ENCODE measurements at places on chromosomes 7 and 10.

DNA sequence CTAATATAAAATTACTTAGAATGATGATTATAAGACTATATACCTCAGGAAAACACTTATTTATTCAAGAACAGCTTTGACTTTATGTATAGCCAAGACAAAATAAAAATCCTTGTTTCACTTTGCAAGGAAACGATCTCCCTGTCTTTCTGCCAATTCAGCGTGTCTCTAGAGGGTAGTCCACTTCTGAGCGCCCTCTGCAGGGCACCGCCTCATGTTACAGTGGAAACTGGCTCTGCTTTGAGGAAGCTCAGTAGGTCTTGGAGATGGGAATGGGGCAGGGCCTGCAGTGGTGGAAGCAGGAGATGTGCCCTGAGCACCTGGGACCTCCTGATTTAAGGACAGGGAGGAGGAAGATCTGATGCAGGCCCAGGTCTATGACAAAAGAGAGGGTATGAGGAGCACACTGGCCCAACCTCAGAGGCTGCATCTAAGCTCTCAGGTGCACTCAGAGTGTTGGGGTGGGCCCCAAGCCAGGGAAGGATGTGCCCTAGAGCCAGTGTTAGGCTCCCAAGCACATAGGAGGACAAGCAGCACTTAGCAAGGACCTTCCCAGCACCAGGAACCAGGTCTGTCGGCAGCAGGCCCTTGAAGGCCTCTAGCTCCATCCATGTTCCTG, 481.0 kb downstream of the TNS3 start:
- DNase-seq, result peak; percentile 56

- peak; percentile 5 for DNase-seq
Observed at GRCh38 chr10:86018735-86019058, 347.9 kb downstream of the GRID1 start.

DNA sequence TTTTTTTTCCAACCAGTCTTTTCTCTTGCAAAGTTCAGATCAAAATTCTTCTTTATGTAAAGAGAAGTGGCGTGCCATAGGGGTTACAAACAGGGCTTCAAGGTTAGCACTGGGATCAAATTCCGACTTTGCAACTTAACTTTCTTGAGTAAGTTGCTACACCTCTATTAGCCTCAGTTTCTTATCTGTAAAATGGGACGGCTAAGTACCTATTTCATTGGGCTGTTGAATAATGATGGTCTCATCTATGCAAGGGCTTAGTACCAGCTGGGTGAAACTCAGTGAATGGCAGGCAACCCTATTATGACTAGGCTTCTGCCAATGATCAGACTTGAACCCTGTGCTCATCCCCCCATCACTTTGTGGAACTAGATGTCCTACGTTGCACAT, 33.9 kb downstream of the ITPRIP start:
- no peak for DNase-seq

- peak; percentile 65 for DNase-seq
Observed at GRCh38 chr7:145036604-145037405, 201.0 kb upstream of the TPK1 start.

DNA sequence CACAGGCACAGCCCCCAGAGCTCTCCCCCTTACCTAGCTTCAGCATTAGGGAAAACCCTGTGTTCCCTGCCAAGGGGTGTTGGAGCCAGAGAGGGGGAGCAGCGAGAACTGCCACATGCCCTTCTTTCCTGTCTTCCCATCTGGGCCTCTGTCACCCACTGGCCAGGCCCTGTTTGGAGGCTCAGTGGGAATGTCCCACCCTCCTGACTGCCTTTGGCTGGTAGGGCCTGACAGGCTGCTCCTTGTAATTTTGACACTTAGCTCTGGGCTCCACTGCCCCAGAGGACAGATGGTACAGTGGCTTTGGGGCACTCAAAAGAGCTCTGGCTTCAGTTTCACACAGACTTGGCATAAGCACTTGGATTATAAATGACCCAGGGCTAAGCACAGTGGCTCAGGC, 50.6 kb downstream of the GRID2IP start:
- DNase-seq, result no peak

DNA sequence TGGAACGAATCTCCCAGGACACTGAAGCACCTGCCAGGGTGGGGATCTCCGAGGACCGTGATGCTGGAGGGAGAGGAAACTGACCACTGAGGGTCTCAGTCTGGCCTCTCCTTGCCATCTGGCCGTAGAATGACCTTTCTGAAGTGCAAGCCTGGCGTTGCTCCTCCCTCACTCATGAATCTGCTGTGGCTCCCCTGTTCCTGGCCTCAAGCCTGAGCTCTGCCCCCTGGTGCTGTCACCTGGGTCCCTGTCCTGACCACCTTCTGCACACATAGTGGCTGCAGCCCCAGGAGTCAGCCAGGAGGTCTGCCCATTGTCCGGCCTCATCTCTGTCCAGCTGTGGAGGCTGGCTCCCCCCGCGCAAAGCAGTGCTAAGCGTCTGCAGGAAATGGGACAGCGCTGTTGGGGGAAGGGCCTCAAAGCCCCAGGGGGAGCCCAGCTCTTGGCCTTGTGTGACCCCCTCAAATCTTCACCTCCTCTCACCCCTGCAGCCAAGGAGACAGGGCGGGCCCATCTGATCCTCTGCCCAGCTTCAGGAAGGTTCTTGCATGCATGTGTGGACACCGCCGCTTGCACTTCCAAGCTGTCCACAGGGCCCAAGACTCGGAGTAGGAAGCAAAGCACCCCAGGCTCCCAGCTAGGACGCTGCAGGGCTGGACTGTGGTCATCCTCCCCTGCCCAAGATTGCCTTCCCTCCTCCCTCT, 65.7 kb downstream of the MYL10 start:
- DNase-seq, result no peak

DNA sequence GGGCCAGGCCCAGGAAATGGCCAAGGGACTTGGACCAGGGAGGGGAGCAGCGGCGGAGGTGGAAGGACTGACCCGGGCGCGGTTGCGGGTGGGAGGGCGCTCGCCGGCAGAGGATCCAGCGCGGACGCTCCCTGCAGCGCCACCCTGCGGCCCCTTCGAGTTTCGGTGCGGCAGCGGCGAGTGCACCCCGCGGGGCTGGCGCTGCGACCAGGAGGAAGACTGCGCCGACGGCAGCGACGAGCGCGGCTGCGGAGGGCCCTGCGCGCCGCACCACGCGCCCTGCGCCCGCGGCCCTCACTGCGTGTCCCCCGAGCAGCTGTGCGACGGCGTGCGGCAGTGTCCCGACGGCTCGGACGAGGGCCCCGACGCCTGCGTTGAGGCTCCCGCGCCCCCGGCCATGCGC, 16.8 kb upstream of the ZNF467 start:
- DNase-seq, result no peak

GRCh38 chr10:73083221-73083620, 13.4 kb downstream of the P4HA1 start:
- no peak for DNase-seq

DNA sequence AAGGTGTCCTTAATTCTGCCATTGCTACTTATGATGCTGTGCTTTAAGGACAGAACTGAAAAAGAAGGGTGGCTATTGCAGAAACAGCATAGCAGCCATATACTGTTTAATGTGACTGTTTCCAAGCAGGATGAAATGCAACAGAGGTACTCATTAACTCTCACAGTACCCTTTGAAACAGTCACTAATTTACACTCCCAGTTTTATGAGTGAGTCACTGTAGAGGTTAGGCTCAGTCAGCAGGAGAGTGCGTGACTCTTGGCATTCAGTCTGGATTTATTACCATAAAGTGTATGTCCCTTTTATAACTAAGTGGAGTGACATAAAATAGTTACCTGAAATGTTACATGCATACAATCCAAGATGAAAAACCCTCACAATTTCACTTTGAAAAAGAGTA, 27.7 kb downstream of the ALDH18A1 start:
- no peak for DNase-seq

GRCh38 chr7:101486433-101487104, 123.9 kb downstream of the COL26A1 start:
- DNase-seq, result no peak

GRCh38 chr7:867001-867405, 9.4 kb upstream of the GET4 start:
- no peak for DNase-seq

- DNase-seq, result no peak
Observed at GRCh38 chr10:47245731-47246350, 54.2 kb upstream of the GDF10 start.

DNA sequence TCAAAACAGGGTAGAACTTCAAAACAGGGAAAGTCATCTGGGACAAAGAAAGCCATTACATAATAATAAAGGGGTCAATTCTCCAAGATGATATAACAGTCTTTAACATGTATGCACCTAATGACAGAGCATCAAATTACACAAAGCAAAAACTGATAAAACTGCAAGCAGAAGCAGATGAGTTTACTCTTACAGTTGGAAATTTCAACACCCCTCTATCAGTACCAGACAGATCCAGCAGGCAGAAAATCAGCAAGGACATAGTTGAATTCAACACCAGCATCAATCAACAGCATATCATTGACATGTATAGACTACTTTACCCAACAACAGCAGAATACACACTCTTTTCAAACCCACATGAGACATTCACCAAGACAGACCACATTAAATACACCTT, 233.0 kb upstream of the NEBL start:
- DNase-seq, result no peak

DNA sequence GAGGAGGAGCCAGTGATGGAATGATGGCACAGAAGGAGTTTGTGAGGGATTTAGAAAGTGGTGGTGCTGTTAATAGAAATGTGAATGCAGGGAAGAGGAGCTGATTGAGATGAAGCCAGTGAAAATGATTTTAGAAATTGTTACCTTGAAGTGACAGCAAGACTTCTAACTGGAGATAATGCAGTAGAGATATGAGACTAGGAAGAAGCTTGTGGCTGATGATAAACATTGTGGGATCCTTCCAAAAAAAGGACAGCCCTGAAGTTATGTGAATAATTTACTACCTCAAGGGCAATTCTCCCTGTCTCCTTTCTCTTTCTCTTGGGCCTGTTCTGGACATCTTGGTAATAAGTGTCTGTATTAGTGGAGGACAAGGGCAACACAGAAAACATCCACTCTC, 138.6 kb downstream of the LSMEM1 start:
- no peak for DNase-seq

DNA sequence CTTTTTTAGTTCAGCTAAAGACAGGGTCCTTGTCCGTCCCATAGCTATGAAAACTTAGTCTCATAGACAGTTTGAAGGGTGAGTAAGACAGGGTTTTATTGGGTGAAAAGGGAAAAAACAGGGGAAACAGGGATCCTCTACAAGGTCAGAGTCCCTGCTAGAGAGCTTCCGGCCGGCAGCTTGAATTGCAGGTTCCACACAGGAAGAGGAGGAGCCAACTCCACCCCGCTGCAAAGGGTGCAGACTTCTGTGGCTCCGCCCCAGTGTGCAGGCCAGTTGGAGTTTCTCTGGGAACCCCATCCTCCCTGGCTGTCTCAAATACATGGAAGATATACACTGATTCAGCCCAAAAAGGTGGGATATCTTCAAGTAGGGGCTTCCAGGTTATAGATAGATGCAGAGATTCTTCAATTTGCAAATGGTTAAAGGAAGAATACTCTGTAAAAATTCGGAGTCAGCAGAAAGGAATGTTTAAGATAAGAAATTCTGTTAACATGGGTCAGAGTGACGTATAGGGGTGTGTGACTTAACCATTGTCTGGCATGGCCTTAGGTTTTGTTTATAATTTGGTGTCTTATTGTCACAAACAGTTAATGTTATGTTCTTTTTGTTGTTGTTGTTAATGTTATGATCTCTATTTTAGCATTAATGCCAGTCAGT, 34.6 kb upstream of the HECW1 start:
- no peak for DNase-seq
